DMS153 (cell line): ENCODE measurements at places on chromosomes 1 and 21.

DNA sequence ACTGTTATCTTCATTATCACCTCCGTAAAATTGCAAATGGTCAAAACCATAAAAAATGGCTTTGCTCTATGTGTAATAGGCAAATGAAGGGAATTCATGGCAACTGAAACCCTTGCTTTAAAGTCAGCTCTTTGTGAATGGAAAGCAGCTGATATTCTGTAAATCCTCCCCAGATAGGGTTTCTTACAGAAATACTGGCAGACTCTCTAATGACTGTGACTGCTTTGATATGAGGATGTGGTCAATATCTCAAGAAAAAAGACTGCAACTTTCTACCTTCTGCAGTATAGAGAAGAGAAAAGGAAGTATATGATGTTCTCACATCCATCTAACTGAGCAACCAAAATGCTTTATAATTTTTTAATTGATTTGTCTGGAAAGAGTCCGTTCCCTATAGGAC, 193.1 kb downstream of the ST6GALNAC3 start:
- no peak for DNase-seq

DNA sequence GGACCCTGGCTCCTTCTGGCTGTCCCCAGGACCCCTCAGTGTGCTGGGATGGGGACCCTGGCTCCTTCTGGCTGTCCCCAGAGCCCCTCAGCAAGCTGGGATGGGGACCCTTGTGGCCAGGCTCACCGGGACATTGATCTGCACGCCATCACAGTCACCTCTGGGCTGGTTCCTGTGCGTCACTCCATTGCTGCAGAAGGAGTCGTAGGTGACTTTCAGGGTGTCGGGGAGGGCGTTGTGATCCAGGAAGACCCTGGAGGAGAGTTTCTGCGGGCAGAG, 19.7 kb upstream of the PTTG1IP start:
- DNase-seq: no peak

GRCh38 chr1:201112173-201112731, at the start of gene CACNA1S:
CACNA1S (minus strand) TSS chr1:201112426; CDS start chr1:201112339, 87 bp downstream.
- no peak for DNase-seq

DNA sequence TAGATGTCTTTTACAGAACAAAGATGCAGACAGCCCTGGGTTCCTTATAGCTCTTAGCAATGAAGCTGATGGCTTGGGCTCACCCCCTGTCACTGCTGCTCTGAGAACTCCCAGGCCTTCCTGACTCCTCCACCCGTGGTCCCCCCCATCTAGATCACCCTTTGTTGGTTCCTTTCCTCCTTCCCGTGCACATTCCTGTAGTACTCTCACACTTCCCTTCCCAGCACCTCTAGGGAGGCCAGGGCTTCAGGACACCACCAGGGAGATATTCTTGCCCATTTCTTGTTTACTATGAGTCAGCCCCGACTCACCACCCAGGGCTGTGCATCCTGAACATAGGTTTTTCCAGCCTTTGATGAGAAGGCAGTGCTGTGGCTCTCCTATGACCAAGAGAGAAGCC, 14.4 kb upstream of the NOS1AP start:
- DNase-seq: no peak

DNA sequence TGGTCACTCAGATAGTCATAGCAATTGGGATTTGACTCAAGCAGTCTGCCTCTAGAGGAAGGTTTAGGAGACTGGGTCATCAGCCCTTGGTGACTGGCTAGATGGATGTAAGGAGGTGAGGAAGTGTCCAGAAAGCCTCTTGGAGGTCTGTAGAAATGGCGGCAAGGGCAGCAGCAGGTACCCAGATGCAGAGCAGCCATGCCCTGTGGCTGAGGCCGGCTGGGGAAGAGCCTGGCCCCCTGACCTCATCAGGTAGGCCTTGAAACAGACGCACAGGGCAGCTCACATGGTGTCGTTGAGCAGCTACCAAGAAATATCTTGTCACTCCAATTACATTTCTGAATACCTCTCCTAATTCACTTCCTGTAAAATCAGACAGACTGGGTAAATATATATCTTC, 98.2 kb downstream of the DMRTB1 start:
- no peak for DNase-seq

GRCh38 chr1:109151146-109151990, 37.5 kb downstream of the ELAPOR1 start:
- peak; percentile 55 for DNase-seq

- DNase-seq: no peak
Measured at GRCh38 chr1:235088907-235089306, 39.7 kb downstream of the TOMM20 start.

DNA sequence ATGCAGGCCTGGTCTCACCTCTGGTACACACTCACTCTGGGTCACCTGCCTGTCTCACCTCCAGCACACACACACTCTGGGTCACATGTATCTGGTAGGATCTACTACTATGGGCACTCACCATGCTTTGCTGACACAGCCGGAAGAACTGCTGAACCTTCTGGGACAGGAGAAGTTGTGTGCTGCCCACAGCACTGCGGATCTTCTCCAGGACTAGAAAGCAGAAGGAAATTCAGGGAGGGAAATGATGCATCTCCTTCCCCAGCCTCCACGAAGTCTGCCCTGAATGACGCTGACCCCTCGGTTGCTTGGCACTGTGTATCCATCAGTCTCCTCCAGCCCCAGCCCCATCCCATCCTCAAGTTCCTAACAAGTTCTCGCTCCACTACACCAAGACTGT, 7.9 kb upstream of the SMIM12 start:
- DNase-seq: no peak

DNA sequence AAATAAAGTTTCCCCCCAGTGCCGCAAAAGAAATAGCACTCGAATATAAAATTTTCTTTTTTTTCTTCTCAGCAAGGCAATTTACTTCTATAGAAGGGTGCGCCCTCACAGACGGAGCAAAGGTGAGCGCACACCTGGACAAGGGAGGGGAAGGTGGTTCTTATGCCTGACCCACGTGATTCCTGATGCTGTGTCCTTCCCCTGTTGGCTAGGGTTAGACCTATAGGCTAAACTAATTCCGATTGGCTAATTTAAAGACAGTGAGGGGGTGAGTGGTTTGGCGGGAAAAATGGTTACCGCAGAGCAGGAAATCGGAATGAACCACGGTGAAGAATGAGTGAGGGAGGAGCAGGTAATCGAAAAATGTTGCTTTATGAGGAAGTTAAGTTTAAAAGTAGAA, 607 bp upstream of the FAAH start:
- no peak for DNase-seq

GRCh38 chr1:68904477-68904876, 407.6 kb upstream of the DEPDC1 start:
- no peak for DNase-seq

GRCh38 chr1:43930949-43931275, 2.7 kb upstream of the ARTN start:
- no peak for DNase-seq

DNA sequence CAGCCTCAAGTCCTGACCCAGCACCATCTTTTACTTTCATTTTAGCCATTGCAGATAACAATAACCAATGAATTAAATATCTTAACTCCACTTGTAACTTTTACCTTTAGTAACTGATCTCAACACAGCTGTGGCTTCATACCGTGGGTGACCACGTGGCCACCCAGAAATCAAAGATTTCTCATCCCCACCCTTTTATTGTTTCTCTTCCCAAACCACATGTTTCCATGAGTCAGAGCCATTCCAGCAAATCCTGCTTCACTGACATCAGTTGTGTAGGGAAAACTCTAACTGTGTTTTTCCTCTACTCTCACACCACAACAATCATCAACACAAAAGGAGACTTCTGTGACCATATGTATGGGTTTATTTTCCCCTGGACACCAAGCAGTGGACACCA, 25.1 kb upstream of the BRDT start:
- DNase-seq: no peak

DNA sequence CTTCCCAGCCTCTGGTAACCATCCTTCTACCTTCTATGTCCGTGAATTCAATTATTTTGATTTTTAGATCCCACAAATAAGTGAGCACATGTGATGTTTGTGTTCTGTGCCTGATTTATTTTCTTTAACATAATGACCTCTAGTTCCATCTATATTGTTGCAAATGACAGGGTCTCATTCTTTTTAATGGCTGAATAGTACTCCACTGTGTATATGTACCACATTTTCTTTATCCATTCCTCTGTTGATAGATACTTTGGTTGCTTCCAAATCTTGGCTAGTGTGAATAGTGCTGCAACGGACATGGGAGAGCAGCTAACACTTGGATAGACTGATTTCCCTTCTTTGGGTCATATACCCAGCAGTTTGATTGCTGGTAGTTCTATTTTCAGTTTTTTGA, 51.8 kb downstream of the WDR4 start:
- DNase-seq: no peak

DNA sequence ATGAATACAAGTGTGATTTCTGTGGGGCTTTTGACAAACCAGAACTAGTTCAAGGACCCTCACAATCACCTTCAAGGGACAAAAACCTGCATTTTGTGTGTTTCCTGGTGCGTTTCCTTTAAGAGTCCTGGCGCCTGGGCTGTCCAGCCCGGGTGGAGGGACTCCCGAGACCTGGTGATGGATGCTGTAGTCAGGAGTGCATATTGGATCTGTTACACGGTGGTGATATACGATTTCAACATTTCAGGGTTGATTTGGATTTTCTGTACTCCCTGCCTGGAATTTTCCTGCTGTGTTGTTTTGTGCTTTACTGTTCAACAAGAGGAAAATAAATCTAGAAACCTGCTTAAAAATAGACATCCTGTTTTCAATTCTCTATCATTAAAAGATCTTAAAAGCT, 162.0 kb downstream of the KIF26B start:
- DNase-seq: no peak

- no peak for DNase-seq
Measured at GRCh38 chr1:75166821-75167220, 32.6 kb downstream of the LHX8 start.

GRCh38 chr1:92483610-92484471, 2.9 kb downstream of the GFI1 start:
- no peak for DNase-seq

DNA sequence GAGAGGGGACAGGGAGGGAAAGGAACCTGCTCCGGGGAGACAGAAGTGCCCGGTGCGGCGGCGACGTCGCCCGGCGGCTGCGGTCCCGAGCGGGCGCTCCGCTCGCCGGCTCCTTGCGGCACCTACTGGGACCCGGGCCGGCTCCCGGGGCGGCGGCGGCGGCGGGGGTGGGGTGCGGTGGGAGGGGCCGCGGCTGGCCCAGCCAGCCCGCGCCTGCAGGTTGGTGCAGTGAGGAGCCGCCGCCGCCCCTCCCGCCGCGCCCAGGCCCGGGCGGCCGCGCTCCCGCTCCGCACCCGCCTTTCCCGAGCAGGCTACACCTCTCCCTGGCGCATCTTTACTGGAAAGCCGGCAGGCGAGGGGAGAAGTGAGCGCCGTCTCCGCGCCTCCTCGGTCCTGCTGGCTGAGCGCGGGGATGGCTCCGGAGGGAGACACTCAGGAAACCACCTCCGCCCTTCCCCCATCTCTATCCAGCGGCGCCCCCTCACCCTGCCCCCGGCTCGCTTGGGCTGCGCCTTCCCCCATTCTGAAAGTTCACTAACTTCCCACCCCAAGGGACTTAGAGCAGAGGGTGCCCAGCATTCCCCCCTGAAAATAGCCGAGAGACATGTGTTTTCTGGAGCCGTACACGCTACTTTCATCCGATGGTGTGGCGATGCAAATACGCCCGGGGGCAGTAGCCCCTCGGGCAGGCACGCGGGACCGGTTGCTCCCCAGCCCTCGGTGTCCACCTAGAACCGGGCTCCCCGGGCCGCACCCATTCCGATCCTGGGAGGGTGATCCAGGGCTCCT, at the start of gene PLD5:
PLD5 (minus strand) TSS at position 127 of the 789 bp plus-strand sequence.
- DNase-seq: peak; percentile 63
